Thoracic aorta endothelial cell (primary cell): ENCODE measurements at places on chromosomes 6 and 20. TPM values are rescaled to one million over a fixed set of nuclear protein-coding genes. Genes with fewer than 3 reads are reported as not detected.

PNPLA1 gene
- total RNA-seq, result not detected in 2 replicates

ADNP gene
- total RNA-seq, result 54.0 and 56.4 TPM in 2 replicates

CLPSL1 gene
- not detected in 2 replicates for total RNA-seq

EFCAB8 gene
- total RNA-seq, result 0.43 TPM in 1 of 2 replicates, not detected in the other

SLC32A1 gene
- not detected in 2 replicates for total RNA-seq

ARMH2 gene
- total RNA-seq, result not detected in 2 replicates

C6orf118 gene
- not detected in 2 replicates for total RNA-seq

FAM209A gene
- not detected in 2 replicates for total RNA-seq

TRIM40 gene
- not detected in 2 replicates for total RNA-seq

RPS10 gene
- 2,000 and 2,230 TPM in 2 replicates for total RNA-seq

TGM2 gene
- total RNA-seq, result 440 and 783 TPM in 2 replicates

ANGPT4 gene
- not detected in 2 replicates for total RNA-seq

GTSF1L gene
- not detected in 2 replicates for total RNA-seq

OR2B6 gene
- not detected in 2 replicates for total RNA-seq

ADGRF1 gene
- total RNA-seq, result not detected in 2 replicates

CFAP61 gene
- total RNA-seq, result not detected in 2 replicates

FBXO5 gene
- 33.6 and 40.2 TPM in 2 replicates for total RNA-seq

FOXS1 gene
- total RNA-seq, result not detected in 2 replicates

FUCA2 gene
- total RNA-seq, result 41.2 and 61.5 TPM in 2 replicates

TUBB2B gene
- total RNA-seq, result 1.7 and 2.0 TPM in 2 replicates

C20orf144 gene
- 0.07 and 0.13 TPM in 2 replicates for total RNA-seq

CRIP3 gene
- not detected in 2 replicates for total RNA-seq

SLC13A3 gene
- total RNA-seq, result 0.40 and 0.43 TPM in 2 replicates

COX7A2 gene
- 103 and 130 TPM in 2 replicates for total RNA-seq

PCK1 gene
- not detected in 2 replicates for total RNA-seq

NPEPL1 gene
- 19.2 and 19.4 TPM in 2 replicates for total RNA-seq

LGSN gene
- total RNA-seq, result under 0.01 TPM in 1 of 2 replicates, not detected in the other

MAP3K7 gene
- total RNA-seq, result 47.2 and 49.1 TPM in 2 replicates

CCR6 gene
- not detected in 2 replicates for total RNA-seq

HLA-DRB5 gene
- not detected in 2 replicates for total RNA-seq

ADGB gene
- total RNA-seq, result not detected in 2 replicates

CDC25B gene
- 34.8 and 52.6 TPM in 2 replicates for total RNA-seq

UNC93A gene
- not detected in 2 replicates for total RNA-seq

PFDN4 gene
- total RNA-seq, result 134 and 136 TPM in 2 replicates

MOCS1 gene
- total RNA-seq, result 10.5 and 15.7 TPM in 2 replicates

RPL10A gene
- total RNA-seq, result 1,176 and 1,523 TPM in 2 replicates

PTK6 gene
- not detected in 2 replicates for total RNA-seq

FKBP1A gene
- total RNA-seq, result 412 and 489 TPM in 2 replicates

NRSN1 gene
- not detected in 2 replicates for total RNA-seq

NR2E1 gene
- not detected in 2 replicates for total RNA-seq

FAM50B gene
- 4.7 TPM in 2 replicates for total RNA-seq

PROKR2 gene
- total RNA-seq, result not detected in 2 replicates

FAM83B gene
- not detected in 2 replicates for total RNA-seq

LZTS3 gene
- total RNA-seq, result 1.9 and 3.2 TPM in 2 replicates

FRK gene
- 0.07 and 0.13 TPM in 2 replicates for total RNA-seq

DOK5 gene
- total RNA-seq, result 2.7 and 10.4 TPM in 2 replicates

TRAPPC3L gene
- 0.13 and 0.22 TPM in 2 replicates for total RNA-seq

ARFRP1 gene
- total RNA-seq, result 24.3 and 25.3 TPM in 2 replicates

GGTLC1 gene
- not detected in 2 replicates for total RNA-seq

BPI gene
- not detected in 2 replicates for total RNA-seq

SIM1 gene
- under 0.01 and 0.14 TPM in 2 replicates for total RNA-seq

COL11A2 gene
- total RNA-seq, result 0.13 and 0.29 TPM in 2 replicates

RAD21L1 gene
- total RNA-seq, result 0.07 and 0.53 TPM in 2 replicates

FBXO9 gene
- total RNA-seq, result 42.4 and 44.5 TPM in 2 replicates

TINAG gene
- total RNA-seq, result not detected in 2 replicates
